CD4-positive, alpha-beta T cell treated with Interleukin-2 at 100 ng/mL for 4 hours (primary cell): ENCODE measurements at places on chromosomes 4 and X.

DNA sequence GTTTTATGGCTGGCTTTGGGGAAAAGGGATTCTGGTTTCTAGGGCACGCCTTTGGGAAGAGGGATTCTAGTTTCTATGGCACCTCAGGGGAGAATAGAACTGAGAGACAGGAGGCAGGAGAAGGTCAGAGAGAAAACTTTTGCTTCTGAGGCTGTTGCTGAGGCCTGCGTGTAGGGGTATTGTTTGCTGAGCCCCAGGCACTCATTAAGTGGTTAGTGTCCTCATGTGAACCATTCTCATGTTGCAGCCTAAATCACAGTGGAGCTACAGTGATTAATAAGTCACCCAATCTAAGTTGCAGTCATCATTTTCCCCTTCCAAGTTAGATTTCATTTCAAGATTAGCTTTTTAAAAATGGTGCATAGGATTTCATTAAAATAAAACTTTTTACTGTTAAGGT is 29.0 kb downstream of the VCX3A start:
- no peak for DNase-seq

DNA sequence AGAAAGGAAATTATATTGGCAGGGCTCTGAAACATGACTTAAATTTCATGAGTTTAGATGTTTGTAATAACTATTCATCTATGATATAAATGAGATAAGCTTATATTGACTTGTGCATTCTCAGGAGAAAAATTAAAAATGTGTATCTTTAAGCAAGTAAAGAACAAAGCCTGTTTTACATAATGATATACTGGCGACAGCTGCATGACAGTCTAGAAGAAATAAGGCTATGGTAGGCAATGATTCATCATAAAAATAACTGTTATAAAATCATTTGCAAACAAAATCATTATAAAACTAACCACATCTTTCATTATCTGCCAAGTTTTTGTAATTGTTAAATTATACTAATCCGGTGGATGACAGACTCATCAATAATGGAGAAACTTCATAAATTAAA is 188.1 kb downstream of the ADAM29 start:
- no peak for DNase-seq

DNA sequence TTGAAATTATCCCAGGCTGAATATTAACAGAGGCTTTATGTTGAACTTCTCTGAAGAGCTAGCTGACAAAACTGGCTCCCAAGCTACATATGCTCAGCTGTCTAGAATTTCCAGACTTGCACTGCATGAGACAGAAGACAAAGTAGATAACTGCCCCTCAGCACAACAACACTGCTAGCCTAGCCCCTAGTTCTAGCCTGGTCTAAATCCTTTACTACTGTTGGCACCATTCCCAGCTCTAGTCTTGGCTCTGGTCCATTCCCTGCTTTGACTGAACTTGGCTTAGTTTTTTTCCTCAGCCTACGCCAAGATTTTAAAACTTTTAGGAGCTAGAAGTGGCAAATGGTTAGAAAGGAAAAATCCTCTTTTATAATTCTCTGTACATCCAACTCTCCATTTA is 7.6 kb upstream of the OPHN1 start:
- no peak for DNase-seq

DNA sequence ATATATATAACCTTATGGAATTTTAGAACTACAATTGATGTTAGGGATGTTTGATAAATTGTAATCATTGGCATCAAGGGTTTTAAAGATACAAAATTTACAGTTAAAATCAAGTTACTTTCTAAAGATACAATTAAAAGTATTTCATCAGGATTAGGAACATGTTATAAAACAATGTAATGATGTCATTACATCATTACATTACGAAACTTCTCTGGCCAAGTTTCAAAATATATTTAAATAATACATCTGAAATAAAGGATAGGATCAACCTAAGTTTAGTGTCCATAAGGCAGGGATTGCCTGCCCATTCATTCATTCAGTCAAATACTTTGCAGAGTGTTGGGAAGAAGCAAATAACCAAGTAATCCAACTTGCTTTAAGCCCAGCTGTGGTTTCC is 75.1 kb downstream of the TENM3 start:
- DNase-seq: no peak

- DNase-seq: no peak
These were observed 148.1 kb downstream of the TRIML1 start for GRCh38 chr4:188287169-188287894.
